ENCODE measurements at places on chromosomes 7 and 10. TPM values are rescaled to one million over a fixed set of nuclear protein-coding genes. Genes with fewer than 3 reads are reported as not detected.

DYDC1 gene
- not detected for total RNA-seq

FGFBP3 gene
- 0.50 TPM for total RNA-seq

CFAP69 gene
- total RNA-seq: 6.2 TPM

GDF2 gene
- not detected for total RNA-seq

GPER1 gene
- total RNA-seq: 1.5 TPM

OR2A1 gene
- under 0.01 TPM for total RNA-seq

CYP3A4 gene
- not detected for total RNA-seq

CSTF2T gene
- 20.0 TPM for total RNA-seq

COL28A1 gene
- under 0.01 TPM for total RNA-seq

BAIAP2L1 gene
- total RNA-seq: 5.3 TPM

PIK3AP1 gene
- 0.17 TPM for total RNA-seq

LGI1 gene
- not detected for total RNA-seq

RARRES2 gene
- 174 TPM for total RNA-seq

TBL2 gene
- total RNA-seq: 83.2 TPM

HMX3 gene
- not detected for total RNA-seq

UCMA gene
- total RNA-seq: not detected

OR6V1 gene
- total RNA-seq: not detected

RAPGEF5 gene
- 1.5 TPM for total RNA-seq

ELN gene
- 2.1 TPM for total RNA-seq

CRHR2 gene
- not detected for total RNA-seq

CRTAC1 gene
- not detected for total RNA-seq

TUBB8 gene
- total RNA-seq: not detected
